ENCODE measurements at places on chromosomes 1 and 21.

GRCh38 chr1:247574664-247575063 is 13.5 kb upstream of the OR2G2 start:
- DNase-seq, result no peak

- no peak for DNase-seq
These were observed 54.7 kb upstream of the ARHGEF16 start for GRCh38 chr1:3399732-3400131.

DNA sequence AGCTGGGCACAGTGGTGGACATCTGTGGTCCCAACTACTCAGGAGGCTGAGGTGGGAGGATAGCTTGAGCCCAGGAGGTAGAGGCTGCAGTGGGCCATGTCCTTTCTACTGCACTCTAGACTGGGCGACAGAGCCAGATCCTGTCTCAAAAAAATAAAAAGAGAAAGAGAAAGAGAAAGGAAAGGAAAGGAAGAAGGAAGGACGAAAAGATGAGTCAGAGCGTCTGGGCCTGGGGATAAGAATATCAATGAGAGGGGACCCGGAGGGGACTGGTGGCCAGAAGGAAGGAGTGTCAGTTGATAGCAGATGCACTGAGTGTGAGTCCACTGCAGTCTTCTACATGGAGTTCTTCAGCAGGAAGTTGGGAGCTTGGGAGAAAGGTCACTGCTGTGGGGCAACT is 75.6 kb downstream of the SYT6 start:
- no peak for DNase-seq

- DNase-seq, result no peak
These were observed 6.4 kb upstream of the EPHA2 start for GRCh38 chr1:16162163-16162822.

Data from NCI-H1694 (cell line).